Activated naive CD8-positive, alpha-beta T cell treated with anti-CD3 and anti-CD28 coated beads, Interleukin-2, amount 50 U/mL, for 16 hours (primary cell): ENCODE measurements at places on chromosomes 5 and 9.

GRCh38 chr5:104661256-104661655, 1098.7 kb upstream of the NUDT12 start:
- DNase-seq: no peak

- DNase-seq: no peak
These were observed at the start of gene PCDHA11 for GRCh38 chr5:140868721-140869554. Gene PCDHA11, plus strand, starts transcription at chr5:140868957. Its CDS starts 147 bp downstream, at chr5:140869104.

DNA sequence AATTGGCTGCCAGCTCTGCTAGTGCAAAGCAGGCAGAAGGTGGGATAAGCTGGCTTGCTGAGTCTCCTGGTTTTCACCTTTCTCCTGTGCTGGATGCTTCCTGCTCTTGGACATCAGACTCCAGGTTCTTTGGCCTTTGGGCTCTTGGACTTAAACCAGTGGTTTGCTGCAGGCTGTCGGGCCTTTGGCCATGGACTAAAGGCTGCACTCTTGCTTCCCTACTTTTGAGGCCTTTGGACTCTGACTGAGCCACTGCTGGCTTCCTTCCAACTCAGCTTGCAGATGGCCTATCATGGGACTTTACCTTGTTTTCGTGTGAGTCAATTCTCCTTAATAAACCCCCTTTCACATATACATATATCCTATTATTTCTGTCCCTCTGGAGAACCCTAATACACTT, 1293.9 kb upstream of the CDH6 start:
- no peak for DNase-seq

- no peak for DNase-seq
These were observed 2.5 kb upstream of the YTHDC2 start for GRCh38 chr5:113510836-113511451.

DNA sequence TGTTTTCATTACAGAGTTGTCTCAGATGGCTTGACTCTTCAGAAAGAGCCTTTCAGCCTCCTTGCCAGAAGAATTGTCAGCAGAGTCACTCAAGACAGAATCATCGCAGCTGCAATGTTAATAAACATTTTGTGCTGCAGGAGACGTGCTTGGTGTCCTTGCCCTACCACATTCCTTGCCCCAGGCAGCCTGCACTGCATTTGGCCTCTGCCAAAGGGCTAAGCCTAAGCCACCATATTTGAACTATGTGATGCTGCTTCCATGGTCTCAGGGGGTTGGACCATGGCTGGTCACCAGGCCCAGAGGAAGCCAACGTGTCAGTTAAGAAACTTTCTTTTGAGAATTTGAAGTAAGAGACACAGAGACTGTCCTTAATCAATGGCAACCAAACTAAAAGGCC, 145.4 kb downstream of the ACTL7B start:
- no peak for DNase-seq
